Activated CD4-positive, CD25-positive, alpha-beta regulatory T cell (primary cell): ENCODE measurements at places on chromosomes 2 and 18.

GRCh38 chr2:168849610-168850009 is 40.6 kb downstream of the SPC25 start:
- DNase-seq, result no peak

DNA sequence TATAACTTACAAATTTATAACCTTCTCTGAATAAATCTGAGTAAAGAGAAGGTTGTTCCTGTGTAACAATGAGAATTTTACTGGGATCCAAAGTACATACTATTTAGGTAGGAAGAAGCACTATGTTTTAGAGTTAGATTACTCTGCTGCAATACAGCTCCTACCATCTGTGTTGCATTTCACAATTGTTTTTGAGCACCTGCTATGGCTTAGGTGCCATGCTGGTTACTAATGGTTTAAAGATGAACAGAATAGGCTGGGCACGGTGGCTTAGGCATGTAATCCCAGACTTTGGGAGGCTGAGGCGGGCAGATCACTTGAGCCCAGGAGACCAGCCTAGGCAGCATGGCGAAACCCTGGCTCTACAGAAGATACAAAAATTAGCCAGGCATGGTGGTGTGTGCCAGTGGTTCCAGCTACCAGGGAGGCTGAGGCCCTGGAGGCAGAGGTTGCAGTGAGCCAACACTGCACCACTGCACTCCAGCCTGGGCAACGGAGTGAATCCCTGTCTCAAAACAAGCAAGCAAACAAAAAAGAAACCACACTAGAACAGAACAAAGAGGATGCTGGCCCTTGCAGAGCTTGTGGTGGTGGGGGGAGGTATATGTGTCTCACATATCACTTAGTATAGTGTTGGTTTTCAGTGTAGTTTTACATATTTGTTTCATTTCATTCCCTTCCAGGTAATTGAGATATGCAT is 56.7 kb downstream of the SPTBN1 start:
- no peak for DNase-seq

DNA sequence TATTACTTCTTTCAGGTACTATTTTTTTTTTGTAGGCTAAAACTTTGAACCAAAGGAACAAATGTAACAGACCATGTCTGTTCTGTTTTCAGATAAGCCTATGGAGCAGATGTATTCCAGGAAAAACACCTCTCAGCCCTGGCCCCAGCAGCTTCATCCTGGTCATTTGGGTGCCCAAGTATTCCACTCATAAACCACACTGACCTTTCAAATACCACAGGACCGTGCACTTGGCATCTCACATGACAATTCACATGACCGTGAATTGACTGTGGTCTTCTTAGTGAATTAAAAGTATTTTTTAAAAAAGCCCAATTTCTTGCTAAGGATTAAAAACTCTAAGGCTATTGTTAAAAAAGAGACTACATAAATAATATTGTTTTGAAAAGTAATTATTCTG is 50.2 kb downstream of the SMIM21 start:
- no peak for DNase-seq

GRCh38 chr2:53949457-53949856 is 21.3 kb downstream of the PSME4 start:
- no peak for DNase-seq

GRCh38 chr18:74183130-74183529 is 34.8 kb downstream of the TIMM21 start:
- no peak for DNase-seq

DNA sequence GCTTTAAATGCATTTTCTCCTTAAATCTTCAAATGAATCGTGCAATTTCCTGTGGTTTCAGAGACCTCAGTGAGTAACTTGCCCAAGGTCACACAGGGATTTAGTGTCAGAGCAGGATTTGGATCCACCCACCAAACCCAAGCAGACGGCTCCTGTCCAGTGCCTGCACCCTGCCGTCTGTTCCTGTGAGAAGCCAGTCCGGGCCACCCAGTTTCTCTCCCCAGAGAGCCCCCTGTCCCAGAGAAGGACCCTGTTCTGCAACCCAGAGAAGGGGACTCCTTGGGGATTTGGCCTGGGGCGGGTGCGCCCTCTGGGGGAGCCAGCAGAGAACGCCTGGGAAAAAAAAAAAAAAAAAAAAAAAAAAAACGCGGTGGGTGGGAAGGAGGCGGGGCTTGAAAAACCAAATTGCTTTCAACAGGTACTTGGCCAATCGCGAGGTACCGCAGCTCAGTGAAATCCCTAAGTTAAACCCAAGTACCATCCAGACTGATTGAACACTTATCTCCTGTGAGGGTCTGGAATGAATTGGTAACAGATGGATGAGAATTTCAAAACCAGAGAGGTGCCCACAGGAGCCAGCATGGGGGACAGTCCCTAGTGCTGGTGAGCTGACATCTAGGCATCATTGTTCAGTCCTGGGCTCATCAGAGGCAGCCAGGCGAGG is 30.9 kb upstream of the REEP1 start:
- no peak for DNase-seq

- no peak for DNase-seq
Measured at GRCh38 chr2:105438104-105438929, 39.5 kb upstream of the FHL2 start.

- DNase-seq, result no peak
Measured at GRCh38 chr2:20220806-20221554, 4.0 kb downstream of the SDC1 start.

DNA sequence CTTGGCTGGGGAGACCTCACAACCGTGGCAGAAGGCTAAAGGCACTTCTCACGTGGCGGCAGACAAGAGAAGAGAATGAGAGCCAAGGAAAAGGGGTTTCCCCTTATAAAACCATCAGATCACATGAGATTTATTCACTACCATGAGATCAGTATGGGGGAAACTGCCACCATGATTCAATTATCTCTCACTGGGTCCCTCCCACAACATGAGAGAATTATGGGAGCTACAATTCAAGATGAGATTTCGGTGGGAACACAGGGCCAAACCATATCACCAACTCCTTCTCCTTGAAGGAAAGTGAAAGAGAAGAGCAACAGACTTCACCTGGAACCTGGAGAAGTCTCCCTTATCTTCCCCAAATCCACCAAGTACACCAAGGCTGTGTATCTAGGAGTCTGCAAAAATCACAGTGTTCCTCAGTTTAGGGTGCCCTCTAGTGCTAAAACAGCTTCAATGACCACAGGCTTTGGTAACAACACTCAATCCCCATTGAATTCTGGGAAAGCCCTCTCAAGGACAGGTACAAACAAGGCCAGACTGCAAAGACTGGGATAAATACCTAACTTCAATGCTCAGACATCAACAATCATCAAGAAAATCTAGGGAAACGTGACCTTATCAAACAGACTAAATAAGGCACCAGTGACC is 148.8 kb upstream of the SRD5A2 start:
- no peak for DNase-seq

DNA sequence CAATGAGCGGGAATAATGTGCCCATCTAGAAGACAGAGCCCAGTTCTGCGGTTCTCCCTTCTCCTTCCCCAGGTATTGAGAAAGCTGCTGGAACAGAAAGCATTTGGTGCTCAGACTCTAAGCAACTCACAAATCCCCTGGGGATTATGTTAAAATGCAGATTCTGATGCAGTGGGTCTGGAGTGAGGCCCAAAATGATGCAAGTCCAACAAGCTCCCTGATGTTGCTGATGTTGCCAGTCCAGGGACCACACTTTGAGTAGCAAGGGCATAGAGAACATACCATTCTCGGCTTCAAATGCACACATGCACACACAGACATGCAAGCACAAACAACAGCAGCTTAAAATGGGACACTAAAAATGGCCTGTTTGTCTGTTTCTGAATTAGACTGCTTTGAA is 274.8 kb upstream of the NCKAP5 start:
- DNase-seq, result no peak

- DNase-seq, result no peak
Measured at GRCh38 chr2:66794070-66794469, 359.1 kb downstream of the MEIS1 start.

DNA sequence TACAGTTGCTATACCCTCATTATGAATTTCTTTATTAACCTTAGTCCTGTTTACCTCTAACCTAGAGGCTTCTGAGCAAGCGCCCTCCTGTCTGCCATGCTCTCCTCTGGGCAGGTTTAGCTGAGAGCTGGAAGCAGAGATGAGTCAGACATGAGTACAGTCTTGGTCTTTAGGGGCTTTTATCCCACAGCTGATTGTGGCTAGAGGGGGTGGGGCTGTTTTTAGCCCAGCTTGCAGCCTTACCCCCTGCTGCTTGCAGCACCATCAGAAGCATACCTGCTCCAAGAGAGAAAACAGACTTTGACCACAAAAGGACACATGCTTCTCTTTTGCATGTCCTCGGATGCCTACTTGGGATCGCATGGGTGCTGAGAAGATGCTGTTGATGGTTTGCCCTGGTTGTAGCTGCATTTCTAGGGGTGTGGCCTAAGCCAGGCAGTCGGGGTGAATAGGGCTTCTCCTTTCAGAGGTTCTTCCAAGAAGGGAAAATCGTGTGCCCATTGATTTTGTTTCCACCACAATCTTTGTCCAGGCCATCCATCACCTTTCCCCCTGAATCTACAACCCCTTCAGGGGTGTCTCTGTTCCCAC is 115.0 kb upstream of the LGALSL start:
- no peak for DNase-seq

DNA sequence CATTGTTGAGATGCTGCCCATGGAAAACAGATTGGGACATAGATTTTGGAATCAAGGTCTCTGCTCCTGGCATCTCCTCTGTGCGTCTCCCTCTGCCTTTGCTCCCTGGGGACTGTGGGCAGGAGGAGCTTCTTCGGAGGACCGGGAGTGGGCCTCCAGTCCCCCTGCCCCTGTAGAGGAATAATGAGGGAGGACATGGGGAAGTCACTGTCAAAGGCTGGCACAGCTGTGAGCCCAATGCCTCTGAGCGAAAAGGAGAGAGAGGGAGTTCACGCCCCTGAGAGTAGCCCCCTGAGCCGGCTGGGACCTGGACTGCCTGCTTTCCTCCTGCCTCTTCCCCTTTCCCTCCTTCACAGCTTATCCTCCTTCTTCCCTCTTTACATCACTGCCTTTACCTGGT is 195.0 kb downstream of the LOXHD1 start:
- no peak for DNase-seq

DNA sequence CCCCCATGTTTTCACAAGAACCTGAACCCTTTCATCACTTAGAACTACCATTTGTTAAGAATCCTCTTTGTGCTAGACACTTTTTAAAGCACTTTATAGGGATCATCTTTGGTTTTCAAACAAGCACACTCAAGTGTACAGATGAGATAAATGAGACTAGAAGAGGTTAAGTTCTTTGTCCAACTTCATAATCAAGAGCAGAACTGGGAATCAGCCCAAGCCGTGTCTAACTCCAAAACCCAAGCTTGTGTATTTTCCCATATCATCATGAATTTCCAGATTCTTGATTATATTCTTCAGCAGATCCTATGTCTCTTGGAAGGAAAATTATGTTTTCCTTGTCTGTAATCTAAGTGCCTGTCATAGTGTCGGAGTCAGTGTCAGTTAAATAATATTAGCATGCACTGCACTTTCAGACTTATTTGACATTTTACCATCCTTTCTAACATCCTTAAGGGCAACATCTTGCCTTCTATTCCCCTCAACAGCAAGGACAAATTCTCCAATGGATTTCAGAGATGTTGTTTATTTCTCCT is 123.0 kb upstream of the SETBP1 start:
- no peak for DNase-seq

- DNase-seq, result no peak
Measured at GRCh38 chr2:105248316-105249070, 7.0 kb downstream of the GPR45 start.

DNA sequence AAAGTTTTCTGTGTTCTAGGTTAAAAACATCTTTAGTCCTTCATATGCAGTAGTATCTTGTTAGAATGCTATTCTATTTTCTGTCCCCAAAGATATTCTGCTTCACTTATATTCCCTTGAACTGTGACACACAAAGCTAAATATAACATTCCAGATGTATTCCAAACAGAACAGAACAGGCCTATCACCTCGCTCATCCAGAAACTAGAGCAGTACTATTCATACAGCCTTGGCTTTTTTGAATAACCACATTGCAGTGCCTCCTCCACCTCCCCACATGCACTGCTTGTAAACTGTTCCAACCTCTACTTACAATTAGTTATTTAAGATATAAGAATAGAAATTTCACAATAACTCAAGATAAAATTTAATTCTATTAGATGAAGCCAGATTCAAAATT is 196.8 kb downstream of the EXOC6B start:
- DNase-seq, result no peak

- DNase-seq, result no peak
Measured at GRCh38 chr18:62339106-62339988, 14.2 kb downstream of the TNFRSF11A start.

DNA sequence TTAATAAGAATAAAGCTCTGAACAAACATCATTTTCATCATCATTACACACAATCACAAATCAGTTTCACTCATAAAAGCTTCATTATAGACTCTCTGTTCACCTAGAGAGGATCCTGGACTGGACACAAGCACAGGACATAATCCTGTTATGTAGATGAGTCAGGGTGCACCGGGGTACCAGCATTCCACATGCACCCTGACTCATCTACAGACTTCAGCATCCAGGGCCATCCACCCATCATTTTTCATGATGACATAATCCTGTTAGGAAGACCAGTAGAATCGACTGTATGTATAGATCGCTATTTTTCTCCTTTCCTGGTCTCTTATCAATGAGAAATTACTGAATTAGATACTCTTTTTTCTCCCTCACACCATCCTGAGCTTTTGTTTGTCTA is 73.7 kb upstream of the PIK3C3 start:
- no peak for DNase-seq

DNA sequence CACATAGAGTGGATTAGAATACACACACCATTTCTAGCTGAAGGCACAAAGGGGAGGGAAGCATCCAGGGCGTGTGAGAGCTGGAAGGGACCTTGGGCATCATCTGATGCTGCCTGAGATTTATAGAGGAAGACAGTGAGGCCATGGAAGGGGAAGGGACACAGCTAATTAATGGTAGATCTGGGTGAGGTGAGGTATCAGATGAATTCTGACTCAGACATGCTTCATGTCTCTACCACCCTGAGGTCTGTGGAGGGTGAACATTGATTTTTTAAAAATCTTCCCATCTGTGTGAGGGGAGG is 42.2 kb upstream of the OTOF start:
- no peak for DNase-seq

GRCh38 chr2:239212929-239213642 is 187.7 kb downstream of the HDAC4 start:
- no peak for DNase-seq

DNA sequence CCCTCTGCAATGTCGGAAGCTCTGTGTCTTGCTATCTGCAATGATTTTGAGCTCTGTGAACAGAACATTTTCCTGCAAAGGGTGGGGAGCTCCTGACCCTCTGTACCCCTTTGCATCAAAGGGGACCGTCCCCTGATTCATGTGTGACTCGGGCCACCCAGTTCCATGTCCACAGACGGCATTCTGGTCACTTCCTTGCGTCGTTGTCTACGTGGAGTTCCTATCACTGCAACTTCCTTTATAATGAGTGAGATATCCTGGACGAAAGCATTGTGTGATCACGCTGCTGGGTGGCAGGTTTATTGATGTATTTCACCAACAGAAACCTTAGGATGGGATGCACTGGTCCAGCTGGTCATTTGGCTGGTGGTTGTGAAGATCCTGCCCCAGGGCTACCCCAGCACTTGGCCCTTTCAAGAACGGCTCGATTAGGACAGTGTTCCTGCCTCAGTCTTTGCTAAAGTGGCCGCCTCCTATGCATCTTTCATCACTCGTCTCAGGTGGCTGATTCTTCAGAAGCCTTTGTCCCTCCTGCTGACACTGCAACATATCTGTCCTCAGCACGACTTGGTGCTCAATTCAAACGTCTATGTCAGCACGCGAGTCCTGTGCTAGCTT is 202.7 kb downstream of the ACKR3 start:
- DNase-seq, result no peak
